ENCODE measurements at places on chromosomes 12 and 14.

DNA sequence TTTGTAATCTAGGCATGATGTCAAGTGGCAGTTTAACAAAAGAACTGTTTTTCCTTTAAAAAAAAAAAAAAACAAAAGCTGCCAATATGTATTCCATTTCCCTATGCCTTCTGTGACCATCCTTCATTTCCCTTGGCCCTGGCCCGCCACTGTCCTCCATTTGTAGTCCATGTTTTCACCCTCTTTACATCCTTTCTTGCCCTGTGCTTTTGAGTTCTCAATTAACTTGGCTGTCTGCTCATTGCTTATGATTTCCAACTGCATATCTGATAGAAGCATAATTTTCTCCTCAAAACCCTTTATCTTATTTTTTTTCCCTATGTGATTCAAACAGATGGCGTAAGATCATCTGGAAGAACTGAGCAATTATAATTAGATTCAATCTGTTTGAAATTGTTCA, 297.5 kb downstream of the NAV3 start:
- no peak for DNase-seq

- no peak for DNase-seq
These were observed 28.8 kb downstream of the ATXN2 start for GRCh38 chr12:111570084-111570961.

DNA sequence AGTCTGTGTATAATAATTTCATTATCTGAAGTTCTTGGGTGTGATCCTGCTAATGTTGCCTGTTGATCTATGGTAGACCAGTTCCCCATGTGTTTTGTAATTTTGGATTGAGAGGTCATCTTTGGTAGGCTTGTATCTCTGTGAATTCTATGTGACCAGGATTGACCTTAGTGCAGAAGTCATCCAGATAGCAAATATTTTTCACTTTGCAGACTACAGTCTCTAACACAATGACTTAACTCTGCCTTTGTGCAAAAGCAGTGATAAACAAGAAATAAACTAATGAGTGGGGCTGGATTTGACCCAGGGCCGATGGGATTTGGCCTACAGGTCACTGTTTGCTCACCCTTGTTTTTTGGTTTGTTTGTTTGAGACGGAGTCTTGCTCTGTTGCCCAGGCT, 144.6 kb upstream of the MYL2 start:
- DNase-seq, result no peak

DNA sequence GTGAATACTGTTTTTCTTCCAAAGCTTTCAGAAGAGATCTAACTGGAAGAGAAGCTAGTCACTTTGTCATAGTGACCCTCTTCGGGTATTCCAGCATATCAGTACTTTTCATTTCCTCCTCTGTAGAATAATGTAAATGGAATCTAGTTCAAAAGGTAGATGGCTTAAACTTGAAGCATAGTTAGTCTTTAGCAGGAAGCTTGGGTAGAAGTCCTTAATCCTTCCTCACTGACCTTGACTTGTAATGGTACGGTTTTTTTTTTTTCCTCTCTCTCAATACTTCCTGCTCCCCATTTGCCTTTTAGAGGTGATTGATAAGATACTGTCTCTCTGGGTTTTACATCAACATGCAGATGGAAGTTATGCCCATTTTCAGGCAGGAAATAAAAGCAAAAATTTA, 1.7 kb downstream of the FBXO34 start:
- DNase-seq, result no peak

DNA sequence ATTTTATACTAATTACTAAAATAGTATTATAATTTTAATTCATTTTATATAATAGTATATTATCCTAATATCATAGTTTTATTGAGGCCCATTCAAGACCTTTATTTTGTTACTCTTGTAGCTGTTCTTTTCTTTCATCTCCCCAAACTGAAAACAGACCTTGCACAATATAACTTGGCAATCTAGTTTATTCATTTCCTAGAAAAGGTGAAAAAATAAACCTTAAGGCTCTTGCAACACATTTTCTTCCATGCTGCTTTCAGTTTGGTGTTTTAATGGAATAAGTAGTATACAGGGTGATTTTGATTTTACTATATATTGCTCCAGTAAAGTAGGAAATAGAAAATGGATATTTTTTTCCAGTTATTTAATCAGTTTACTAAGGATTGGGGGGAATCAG, 174.0 kb downstream of the SLC2A13 start:
- DNase-seq, result no peak

DNA sequence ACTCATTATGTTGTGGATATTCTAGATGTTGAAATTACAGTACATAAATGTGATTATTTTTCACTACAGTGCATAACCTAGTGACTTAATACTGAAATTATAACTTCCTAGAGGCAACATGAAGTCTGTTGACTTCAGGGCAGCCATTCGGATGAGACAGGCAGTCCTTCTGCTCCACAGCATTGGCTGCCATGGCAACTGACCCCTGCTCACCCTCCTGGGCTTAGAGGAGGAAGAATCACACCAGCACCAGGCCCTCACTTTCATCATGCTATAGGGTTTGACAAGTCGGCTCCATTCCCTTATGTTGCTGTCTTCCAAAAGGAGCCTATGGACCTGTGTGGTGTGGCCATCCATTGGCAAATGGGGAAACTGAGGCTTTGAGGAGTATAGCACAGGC, 233.5 kb upstream of the TMEM132C start:
- no peak for DNase-seq

- DNase-seq, result no peak
These were observed 104.7 kb downstream of the PLEKHA5 start for GRCh38 chr12:19234171-19234704.

- no peak for DNase-seq
These were observed 4.0 kb downstream of the MAPKAPK5 start for GRCh38 chr12:111846016-111846415.

DNA sequence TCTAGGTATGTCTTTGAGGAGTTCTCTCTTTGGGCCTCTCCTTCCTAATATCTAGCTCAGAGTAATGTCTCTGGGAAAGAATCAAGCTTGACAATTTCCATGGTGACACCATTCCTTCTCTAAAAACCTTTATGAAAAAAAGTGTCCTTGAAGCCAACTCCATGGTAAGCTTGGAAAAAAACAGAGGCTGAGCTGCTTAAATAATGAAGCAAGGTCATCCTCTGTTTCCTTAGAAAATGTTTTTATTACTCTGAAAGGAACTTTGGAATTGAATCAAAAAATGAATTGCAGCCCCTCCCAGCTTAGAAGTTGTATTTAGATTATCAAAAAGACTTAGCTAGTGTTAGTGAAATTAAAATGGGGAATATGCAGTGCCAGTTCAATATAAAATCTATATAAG, 166.1 kb upstream of the KITLG start:
- DNase-seq, result no peak

- no peak for DNase-seq
These were observed 129.7 kb downstream of the GLT1D1 start for GRCh38 chr12:128982933-128983332.

DNA sequence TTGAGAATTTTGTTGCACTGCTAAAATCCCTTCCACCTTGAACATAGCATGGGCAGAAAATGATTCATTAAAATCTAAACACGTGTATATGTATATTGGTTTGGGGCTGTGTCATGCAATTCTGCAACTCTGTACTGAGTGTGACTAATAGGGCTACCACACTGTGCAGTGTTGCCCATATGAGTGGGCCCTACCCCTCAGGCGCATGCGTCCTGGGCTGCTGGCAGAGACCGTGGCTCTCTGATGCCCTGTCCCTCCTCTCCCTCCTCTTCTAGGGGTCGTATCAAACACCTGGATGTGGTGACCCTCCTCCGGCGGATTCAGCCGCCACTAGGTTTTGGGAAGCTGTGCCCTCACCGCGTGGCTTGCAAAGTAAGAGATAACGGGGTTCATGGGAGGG, 128.4 kb upstream of the FKBP4 start:
- no peak for DNase-seq
